ENCODE measurements at places on chromosomes 12 and 14.

DNA sequence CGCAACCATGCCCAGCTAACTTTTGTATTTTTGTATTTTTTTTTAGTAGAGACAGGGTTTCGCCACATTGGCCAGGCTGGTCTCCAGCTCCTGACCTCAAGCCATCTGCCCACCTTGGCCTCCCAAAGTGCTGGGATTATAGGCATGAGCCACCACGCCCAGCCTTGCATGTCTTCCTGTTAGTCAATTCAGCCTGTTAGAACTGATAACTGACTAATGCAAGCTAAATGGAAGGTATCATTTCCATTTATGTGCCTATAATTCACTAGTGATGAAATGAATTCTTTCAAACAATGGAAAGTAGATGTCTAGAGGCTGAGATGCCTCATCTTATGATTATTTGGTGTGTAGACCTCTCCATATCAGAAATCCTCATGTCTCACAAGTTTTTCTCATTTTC lies 37.3 kb upstream of the DIP2B start:
- no peak for DNase-seq

- DNase-seq = no peak
These were observed 12.4 kb upstream of the SLC6A12 start for GRCh38 chr12:226401-226800.

DNA sequence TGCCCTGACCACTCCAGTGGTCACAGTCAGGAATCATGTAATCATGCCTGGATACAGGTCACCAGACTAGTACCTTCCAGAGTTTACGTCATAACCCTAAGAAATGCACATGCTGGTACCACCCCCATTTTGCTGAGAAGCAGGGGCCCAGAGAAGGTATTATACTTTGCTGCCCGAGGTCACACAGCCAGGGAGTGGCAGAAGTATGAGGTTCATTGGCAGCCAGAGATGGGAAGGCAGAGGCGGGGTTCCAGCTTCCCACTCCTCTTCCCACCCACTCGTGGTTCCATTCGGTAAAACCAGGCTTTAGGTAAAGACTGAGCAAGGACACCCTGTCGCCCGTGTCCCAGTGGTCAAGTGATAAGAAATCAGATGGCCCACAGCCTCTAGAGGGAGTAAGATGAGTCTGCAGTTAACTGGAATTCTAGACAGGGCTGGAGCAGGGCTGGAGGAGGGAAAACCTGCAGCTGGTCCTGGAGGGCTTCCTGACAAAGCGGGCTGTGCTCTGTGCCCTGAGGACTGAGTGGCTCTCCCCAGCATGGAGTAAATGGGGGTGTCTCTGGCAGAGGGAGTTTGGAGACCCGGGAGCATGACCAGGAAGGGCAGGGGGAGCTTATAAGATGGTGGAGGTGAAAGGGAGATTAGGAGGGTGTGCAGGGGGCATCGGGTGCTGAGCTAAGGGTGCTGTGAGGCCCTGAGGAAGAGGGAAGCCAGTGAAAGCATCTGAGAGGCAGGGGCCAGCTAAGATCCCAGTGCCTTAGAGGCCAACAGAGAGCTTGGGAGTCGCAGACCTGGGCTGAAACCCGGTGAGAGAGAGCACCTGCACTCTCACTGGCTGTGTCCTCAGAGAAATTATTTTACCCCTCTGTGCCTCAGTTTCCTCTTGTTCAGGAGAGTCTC lies 5.7 kb downstream of the FAM222A start:
- no peak for DNase-seq

DNA sequence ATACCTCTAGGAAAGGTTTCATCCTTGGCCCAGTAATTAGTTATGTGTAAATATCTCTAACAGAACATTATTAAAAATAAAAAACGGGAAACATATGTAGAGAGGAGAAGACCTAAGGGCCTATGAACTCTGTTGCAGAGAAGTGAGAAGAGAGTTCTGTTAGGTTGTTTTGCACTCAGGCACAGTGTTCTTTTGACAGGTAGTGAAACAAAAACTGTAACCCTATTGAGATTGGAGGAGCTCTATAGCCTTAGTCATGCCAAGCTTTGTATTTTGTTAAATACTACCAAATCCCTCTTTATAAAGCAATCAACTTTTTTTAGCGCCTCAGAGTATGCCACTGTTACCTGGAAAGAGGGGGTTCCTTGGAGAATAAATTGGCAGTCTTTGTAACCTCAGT lies 77.6 kb downstream of the CNTN1 start:
- DNase-seq = no peak

- no peak for DNase-seq
These were observed 74.5 kb downstream of the FERMT2 start for GRCh38 chr14:52876311-52876710.

DNA sequence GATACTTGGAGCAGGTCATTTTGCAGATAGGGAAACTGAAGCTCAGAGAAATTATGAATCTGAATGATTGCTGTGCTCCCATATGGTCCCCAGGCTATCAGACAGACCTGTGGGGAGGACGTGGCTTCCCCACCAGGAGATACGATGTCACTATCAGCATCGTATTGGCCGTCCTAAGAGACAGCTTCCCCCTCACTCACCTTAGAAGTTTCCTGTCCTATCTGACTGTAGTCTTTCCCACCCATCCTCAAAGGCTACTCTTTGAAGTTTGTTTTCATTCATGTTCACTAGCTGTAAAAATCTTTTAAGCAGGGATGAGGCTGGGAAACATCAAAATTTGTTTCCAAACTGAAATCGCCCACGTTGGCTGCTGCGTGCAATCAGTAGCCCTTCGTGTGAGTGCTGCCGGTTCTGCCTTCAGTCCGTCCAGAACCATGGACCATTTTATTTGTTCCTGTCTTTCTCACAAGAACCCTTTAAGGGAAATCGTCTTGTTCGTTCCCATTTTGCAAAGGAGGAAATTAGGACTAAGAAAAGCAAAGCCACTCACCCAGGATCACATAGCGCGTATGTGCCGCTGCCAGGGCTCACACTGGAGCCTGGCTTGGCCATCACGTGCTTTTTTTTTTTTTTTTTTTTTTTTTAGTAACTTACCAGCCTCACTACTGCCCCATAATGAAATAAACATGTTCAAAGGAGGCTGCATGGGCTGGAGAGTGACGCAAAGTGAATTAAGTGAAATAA lies 1.0 kb upstream of the KDM2B start:
- no peak for DNase-seq

DNA sequence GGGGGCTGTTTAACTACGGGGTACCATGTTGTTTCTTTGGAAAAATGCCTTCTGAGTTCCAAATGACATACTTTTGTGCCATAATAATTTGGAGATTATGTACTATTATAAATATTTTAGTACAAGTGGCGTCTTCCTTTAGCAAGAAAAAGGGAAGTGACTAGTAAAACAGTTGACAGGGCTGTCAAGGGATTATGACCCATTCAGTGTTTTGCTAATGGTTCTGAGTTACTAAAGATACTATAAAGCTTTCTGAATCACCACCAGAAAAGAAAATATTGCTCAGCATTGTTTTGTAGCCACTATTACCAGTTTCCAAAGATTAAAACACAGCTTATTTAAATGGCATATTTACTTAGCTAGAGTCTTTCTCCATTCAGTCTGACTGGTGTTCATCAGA lies 334.9 kb downstream of the SNAPC1 start:
- no peak for DNase-seq

DNA sequence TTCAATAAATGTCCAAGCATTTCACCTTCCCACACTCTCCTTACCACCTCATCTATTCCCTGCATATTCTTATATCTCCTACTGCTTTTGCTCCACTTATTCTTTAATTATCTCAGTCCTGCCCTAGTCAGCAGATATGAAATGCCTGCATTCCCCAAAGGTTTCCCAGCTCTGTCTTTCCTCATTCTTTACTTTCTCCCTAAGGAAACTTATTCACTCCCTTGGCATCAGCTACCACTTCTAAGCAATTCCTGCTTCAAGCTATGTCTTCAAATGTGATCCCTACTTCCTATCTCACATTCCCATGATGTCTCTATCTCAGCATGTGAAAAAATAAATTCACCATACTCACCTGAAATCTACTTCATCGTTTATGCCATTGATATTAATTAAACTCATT lies 111.8 kb downstream of the CAPZA3 start:
- DNase-seq = no peak

DNA sequence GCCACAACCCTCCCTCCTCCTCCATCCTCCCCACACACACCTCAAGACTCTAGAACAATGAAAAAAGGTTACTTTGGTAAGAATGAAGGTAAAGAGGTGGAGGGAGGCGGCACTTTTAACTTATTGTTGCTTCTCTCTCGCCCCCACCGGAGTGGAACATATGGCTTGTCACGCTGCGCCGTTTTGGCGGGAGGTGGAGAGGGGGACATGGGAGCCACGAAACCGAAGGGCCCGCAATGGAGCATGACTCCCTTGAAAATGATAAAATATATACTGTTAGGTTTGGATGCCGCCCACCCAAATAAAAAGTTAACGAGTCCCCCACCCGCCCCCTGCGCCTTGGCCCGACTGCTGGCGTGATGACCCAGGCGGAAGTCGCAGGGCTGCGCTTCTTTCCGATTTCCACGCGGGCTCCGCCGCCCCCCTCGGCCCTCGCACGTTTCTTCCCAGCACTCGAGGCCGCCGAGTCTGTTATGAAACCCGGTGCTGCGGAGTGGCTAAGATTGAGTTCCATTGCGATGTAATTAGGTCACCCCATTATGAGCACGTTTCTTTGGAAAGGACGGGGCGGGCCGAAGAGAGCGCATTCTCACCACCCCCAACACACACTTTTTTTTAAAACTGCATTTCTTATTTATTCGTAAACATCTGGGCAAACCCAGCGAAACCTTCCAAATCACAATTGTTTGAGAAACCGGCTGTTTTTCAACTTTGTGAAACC lies 1.4 kb upstream of the ZFP36L1 start:
- peak; percentile 80 for DNase-seq

DNA sequence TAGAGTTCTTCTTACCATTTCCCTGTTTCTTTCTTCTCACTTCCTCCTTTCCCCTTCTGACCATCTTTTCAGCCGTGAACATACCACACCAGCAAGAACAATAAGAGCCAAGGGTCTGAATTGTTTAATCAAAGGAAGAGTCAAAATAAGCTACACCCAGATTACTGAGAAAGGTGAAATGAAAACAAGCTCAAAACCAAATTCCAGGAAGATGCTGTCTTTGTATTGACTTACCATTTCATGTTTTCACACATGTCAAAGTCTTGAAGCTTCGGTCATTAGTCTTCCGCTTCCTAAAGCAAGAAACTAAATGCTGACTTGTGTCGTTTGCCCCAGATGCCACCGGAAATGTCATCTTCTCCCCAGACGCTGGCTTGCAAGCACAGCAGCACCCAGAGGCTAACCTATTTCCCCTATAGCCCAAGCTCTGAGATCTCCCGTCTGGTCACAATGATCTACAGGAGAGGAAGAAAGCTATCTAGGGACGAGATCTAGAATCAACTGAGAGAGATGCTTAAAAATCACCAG lies 136.5 kb upstream of the AMIGO2 start:
- DNase-seq = peak; percentile 86

GRCh38 chr14:65847075-65847847 lies 434.7 kb downstream of the FUT8 start:
- DNase-seq = peak; percentile 93

DNA sequence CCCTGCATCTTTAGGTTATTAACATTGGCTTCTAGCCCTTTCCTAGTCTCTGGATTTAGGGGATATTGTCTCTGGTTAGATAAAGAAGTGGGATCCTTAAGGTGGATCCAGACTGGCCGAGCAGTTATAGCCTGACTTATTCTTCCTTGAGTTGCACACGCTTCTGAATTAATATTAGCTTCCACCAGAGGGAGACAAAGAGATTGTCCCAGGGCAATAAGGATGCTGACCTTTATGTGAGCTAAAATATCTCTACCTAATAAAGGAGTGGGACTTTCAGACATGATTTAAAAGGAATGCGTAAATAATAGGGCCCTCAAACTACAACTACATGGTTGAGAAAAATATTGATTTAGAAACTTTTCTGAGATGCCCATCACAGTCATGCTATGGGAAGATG lies 139.7 kb downstream of the SLCO1B3 start:
- no peak for DNase-seq

GRCh38 chr12:27838543-27839185 lies 58.6 kb upstream of the MANSC4 start:
- DNase-seq = no peak

DNA sequence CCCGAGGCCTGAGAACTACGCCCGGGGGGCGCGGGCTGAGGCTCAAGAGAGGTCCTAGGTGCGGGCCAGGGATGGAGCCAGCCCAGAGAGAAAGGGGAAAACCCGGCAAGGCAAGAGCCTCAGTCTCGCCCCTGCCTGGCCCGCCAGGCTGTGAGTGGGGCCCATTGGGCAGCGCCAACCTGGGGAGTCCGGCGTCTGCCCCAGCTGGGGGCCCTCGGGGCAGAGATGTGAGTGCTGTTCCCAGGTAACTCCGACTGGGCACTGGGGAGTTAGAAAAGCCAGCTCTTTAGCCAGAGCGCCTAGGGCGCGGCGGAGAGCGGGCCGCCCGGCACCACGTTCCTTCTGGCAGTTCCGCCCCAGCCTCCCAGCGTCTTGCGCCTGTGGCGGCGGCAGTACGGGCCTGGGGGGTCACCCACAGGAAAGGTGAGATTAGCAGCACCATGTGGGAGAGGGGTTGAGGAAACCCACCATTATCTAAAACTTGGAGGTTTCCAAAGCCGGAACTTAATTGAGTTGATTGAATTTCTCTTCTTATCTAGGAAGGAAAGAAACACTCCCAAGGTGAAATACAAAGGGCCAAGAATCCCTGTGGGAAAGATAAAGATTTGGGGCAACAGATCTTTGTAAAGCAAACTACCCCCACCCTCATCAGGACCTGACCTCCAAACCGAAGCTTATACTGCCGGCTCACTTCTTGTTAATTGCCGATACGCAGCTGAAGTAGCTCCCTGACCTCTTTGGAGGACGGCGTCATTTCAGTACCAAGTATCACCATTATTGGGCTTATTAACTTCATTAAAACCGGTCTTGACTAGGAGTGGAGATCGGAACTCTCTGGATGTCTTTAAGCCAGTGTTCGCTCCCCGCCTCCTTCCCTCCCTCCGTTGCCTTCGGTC lies 11.6 kb downstream of the OTX2 start:
- no peak for DNase-seq

DNA sequence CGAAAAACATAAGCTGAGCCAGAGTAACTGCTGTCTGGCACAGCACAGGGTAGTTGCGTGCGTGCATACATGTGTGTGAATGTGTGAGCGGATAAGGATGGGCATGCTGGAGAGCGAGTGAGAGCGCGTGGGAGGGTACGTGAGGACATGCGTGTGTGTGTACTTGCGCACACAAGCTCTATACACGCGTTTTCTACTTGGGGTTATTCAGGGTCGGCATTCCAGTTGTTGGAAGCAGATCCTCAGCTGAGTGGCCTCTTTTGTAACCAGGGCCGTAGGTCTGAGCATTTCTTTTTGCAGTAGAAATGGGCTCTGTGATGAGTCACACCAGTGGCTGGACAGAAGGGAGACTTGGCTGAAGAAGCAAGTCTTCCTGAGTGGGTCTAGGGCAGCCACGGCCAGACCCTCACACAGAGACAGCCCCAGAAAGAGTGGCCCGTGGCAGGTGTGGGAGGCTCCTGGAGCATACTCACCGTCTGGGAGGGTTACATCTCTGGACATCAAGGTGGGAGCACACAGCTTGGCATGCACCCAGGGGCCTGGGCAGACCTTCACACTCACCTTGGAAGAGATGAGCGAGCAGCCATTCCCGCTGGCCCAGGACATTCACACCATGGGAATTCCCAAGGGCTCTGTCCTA lies 78.0 kb downstream of the LRRC74A start:
- no peak for DNase-seq
